ENCODE measurements at places on chromosomes 3 and 15.
A peak's percentile ranks its signal among the peaks of the same experiment; 100 is the strongest.

- DNase-seq, result no peak
These were observed 87.8 kb downstream of the ADCY5 start for GRCh38 chr3:123361071-123361470.

- DNase-seq, result no peak
These were observed 23.1 kb downstream of the TNFAIP8L3 start for GRCh38 chr15:51071578-51071977.

DNA sequence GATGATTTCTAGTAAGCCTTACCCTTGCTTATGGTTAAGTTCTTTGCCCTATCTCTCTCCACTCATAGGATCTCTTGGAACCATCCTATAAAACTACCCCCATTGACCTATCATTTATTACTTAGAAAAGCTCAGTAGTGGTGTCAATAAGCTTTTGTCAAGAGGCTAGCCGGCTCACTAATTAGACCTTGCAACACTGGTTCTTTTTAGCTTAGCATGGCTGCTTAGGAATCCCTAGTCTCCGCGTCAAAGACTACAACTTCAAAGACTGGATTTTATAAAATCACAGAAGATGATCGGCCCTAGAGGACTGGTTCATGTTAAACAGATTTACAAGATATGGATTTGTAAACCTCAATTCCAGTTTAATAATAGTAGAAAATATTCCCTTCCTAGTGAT, 7.6 kb downstream of the PPARG start:
- no peak for DNase-seq

GRCh38 chr3:168581771-168582225, 486.1 kb upstream of the GOLIM4 start:
- no peak for DNase-seq

DNA sequence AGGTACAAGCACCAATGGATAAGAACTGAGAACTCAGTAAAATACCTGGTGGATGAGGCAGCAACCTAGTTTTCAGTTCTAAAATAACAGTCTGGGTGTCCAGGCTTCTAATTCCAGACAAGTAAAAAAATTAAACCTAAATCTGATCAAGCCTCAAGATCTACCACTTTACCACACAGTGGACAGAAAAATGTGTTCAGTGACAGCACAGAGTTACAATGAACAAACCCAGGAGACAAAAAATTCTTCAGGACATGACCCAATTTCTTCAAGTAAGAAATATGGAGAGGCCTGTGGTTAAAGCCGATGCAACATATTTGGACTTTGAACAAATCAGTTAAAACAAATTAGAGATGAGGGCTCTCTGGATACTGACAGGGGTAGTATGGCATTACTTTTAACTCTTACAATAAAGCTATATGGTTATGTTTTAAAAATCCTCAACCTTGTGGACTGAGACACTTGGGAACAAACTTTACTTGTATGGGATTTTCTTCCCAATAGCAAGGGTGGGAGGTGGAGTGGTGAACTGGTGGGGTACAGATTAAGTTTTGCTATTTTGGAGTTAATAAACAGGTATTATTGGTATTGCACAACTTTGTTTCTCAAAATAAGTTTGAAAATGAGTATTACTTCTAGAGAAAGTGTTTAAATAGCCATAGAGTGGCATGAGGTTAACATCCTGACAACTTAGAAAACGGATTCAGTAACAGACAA, 14.2 kb downstream of the CCNL1 start:
- no peak for DNase-seq

DNA sequence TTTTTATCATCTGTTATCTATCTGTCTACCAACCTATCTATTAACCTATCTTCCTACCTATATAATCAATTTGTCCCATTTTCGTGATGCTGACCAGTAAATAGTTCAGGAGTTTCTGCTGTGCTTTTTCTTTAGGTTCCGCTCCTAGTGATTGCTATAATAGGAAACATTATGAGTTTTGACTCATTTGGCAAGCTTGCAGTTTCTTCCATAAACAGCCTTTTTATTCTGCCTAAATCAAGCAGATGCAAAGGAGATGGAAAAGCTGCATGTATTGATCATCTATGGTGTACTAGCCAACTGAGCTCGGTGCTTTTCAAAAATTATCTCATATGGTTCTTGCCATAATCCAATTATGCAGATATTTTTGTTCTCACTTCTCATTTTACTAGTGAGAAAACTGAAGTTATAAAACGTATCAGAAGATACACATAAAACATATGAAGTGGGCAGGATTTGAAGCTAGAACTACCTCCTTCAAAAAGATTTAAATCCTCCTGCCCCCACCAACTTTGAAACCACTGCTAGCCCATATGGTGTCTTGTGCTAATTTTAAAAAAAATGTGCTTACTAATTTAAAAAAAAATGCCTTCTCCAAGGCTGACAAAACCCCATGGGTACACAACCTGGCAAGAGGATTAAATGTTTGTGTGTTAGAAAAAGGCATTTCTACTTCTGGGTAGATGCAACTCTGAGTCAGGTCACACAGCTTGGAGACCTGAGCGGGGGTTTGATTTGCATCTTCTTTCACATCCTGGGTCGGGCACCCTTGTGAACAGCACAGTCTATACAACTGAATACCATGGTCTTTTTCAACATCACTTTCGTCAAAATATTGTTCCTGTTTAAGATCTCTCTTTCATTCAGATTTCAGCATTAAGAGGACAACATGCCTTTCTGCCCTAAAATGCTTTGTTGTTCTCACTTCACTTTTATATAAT, 267.0 kb downstream of the CHL1 start:
- DNase-seq, result no peak

DNA sequence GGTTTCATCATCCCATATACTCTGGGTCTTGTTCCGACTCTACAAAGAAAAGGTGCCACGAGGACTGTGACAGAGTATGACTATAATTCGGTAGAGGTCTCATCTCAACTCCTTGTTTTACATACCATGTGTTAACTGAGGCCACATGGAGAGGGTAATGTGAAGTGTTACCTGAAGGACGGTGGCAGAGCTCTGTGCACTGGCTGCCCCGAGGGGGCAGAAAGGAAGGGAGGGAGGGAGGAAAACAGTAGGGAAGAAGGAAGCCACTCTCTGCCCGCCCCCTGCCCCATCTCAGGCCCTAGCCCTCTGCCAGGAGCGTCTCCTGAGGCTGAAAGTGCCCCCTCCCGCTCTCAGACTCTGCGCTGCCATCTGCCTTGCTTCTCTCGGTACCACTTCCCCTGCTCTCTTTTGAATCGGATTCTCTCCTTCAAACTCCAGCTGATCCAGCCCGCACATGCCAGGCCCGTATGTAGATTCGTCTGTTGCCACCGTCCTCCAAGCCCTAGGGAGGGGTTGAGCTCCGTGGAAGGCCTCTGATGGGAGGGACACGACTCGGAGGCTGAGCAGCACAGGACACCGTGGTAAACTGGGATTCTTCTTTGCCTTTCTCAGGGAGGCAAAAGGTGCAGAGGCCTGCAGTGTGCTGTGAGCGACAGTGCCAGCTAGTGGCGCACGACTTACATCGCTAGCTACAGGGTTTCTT, 70.5 kb upstream of the ATP10A start:
- peak; percentile 84 for DNase-seq

- no peak for DNase-seq
These were observed 76.2 kb downstream of the ATP1B3 start for GRCh38 chr3:141952611-141953010.

- DNase-seq, result no peak
These were observed 86.3 kb upstream of the XCR1 start for GRCh38 chr3:46113608-46114007.

DNA sequence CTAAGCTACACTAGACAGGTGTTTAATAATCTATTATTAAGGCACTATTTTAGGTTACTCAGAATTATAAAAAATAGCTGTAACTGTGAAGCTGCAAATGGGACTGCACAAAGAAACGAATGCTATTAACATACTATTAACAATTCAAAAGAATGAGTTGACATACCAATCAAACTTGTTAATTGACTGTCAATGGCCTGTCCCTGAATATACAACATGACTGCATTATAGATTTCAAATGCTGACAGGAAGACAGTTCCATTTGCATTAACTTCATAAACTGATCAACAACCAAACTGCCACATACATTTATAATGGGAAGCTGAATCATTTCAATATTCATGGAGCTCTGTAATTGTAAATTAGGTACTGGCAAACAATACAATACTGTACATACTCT, 169.0 kb upstream of the NANOGP8 start:
- no peak for DNase-seq

DNA sequence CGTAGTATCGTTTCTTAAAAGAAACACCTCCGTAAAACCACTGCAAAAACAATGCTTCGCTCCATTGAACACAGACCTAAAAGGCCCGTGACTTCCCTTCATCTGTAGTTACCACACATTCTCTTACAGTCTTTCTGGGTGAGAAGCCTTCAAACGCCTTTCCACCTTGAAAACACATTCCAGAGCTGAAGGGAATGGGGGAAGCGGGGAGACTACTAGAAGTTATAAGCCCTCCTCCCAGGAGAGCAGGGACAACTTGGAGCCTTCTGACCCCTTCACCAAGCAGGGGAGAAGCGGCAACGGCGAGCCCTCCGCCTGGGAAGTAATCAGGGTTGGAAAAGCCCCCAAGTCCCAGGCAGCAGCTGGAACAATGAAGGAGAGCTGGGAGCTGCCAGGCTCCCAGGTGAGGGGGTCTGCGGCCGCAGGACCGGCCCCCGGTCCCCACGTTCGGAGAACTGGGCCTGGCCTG, 461 bp downstream of the SECISBP2L start:
- DNase-seq, result no peak

DNA sequence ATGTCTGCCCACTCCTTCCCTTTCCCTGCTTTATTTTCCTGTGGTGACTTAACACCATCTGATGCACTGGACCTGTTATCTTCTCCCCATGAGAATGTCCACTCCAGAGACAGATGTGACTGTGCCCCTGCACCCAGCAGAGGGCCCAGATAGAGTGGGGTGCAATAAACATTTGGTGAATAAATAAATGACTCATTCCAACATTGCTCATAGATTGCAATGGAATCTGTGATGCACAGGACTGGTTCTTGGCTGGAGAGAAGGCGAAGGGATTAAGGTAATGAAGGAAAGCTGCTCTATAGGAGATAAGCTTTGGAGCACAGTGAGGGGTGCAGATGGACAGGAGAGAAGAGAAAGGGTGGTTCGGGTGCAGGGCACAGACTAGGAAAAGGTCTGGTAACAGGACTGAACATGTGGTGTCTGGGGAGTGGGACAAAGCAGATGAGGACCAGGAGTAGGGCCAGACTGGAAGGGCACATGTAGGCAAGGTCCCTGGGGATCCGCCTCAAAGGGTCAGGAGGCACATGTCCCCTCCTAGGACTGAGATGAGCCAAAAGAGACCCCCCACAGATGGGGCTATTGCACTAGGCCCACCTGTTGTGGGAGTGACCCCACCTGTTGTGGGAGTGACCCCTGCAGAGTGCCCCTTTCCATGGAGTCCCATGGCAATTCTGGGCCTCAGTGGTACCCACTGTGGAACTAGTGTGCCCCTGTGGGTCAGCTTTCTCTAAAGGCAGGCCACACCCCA, 17.5 kb upstream of the POC1A start:
- DNase-seq, result no peak

- DNase-seq, result no peak
These were observed 316.0 kb upstream of the CBLB start for GRCh38 chr3:106184540-106185457.

DNA sequence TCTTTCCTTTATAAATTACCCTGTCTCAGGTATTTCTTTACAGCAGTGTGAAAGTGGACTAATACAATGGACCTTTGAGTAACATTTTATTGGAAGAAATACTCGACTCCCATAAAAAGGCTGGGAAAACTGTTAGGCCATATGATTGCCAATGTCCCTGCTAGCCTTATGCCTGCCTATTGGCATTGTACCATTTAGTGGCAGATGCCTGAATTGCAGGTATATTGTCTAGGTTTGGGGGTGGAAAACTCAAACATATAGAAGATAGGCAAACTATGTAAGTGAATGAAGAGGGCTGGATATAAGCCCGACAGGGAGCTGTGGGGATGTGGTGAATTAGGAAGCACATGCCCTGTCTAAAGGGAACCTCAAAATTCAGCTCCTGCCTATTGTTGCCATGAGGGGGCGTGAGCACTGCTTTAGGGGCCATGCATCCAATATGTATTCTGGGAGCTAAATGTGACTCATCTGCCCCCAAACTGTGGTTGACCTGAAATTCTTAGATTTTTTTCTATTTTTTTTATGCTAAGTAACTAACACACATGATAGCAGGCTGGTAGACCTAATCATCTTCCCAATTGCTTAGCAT, 65.2 kb upstream of the TRA2B start:
- DNase-seq, result peak; percentile 24

GRCh38 chr3:96101006-96101560, 713.3 kb upstream of the EPHA6 start:
- DNase-seq, result no peak

- no peak for DNase-seq
These were observed 75.3 kb upstream of the LEKR1 start for GRCh38 chr3:156750874-156751245.

- no peak for DNase-seq
These were observed 11.4 kb upstream of the OCA2 start for GRCh38 chr15:28110481-28110881.

- no peak for DNase-seq
These were observed 88.8 kb upstream of the TBL1XR1 start for GRCh38 chr3:177286034-177286433.

- no peak for DNase-seq
These were observed 763.3 kb upstream of the CFAP20DC start for GRCh38 chr3:59813148-59813538.

DNA sequence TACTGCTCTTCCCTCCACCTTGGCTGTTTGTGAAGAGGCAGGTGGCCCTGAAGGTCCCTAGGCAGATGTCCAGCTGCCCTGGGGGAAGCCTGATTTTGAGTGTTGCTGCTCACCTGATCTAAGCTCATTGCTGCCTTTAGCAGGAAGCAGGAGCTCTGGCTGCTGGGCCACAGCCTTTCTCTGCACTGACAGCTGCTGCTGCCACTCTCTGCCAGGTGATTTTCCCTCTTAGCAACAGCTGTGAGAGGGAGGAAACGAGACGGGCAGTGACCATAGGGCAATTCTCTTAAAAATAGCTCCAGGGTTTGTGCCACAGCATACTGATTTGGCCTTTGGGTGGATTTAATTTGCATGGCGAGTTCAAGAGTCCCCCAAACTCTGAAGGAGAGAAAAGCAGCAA, 415.8 kb upstream of the SEMA6D start:
- no peak for DNase-seq

DNA sequence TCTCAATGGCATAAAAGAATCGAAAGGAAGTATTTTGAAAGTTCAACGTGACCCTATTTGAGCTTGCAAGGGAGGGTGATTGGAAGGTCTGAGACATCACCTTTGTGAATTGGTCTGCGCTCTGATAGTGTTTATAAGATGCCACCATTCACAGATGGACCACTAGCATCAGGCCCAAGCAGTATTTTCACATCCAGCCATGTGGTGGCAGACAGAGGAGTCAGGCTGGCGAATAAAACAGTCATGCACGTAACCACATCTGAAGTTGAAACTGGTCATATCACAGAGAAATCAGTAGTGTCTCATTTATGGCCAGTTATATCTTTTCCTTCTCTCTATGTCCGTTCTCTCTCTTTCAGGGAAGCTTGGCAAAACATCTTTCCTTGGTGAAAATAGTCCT, 170.1 kb upstream of the ONECUT1 start:
- DNase-seq, result no peak

All from foreskin melanocyte (primary cell).